Fibroblast of lung (primary cell): ENCODE measurements at places on chromosomes 11 and 22.

GRCh38 chr11:7436657-7437056 is 48.6 kb upstream of the OLFML1 start:
- DNase-seq, result no peak

DNA sequence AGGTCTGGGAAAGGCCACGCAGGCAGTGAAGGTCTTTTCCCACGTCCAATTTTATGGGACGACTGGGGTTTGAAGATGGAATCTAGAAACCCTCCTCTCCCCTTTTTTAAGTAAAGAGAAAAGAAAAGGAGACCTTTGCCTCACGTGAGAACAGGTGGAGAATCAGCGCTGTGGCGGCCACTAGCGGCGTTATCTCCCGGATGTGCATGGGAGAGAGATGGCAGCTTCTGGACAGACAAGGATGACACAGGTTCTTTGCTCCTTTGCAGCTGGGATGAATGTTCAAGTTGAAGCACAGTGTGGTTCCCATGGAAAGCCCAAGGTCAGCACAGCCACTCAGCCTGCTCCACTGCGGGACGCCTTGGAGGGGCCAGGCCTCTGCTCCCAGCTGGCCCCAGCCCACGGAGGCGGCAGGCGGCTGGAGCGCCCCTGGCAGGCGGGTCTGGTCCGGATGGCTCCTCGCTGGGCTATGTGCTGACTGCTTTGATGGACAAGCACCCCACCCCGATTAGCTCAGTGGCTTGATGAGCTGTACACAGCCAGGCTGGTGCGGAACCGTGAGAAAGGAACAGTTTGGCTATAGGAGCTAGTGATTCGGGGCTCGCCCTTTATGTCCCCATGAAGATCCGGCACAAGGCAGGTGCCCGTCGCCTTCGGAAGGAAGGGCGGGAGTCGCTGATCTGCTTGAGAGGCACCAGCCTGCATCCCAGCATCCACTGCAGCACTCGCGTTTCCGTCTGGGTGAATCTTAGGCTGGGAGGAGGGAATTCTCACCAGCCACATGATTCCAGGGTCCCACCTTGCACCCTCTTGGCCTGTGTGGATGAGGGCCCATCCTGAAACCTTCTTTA is 14.5 kb upstream of the BID start:
- no peak for DNase-seq

DNA sequence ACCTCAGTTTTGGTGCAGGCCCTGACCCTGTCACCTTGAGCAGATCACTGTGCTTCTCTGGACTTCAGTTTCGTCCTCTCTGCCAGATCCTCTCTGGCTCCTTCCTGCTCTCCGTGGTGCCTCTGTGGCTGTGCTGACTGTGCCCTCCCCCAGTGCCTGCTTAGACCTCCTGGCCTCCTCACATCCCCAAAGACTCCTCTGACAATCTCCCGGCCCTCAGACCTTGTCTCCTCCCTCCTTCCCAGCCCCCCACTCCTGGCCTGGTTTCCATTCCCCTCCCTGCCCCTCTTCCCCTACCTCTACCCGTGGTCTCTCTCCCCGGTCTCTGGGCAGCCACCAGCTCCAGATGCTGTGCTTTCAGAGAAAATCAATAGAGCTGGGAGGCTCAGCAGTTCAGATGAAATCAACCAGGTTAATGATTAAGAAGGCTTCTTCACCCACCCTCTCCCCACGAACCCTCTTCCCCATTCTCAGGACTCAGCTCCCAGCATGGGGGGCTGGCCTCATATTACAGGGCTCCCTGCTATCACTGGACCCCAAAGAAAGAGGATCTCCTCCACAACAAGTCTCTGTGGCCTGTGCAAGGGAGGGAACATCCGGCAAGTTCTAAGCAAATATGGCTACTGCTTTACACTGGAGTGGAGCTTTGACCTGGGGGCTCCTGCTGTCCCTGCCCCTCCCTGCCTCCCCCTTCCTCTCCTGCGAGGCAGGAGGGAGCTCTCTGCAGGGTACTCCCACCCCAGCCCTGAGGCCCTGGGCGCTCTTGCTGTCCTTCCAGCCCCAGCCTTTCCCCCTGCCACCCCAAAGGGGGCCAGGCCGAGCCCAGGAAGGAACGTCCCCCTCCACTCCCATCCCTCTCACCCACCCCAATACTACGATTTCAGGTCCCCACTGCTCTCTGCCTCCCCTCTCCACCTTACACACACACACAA is 8.5 kb downstream of the BACE1-AS start:
- DNase-seq, result no peak

DNA sequence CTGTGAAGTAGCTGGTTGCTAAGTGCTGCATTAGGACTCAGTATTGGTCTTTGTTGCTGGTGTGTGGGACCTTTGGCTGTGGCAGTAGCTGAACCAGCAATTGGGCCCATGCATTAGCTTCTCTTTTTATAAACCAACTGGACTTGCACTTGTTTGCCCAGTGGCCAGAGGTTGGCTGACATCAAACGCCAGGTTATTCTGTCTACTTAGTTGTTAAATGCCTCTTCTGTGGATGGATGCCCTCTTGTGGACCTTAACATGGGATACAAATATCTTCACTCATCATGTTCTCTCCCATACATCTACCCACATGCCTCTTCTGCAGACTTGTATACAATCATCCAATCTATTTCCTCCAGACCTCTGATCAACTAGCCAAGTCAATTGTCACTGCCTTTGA is 26.4 kb upstream of the ARHGAP20 start:
- DNase-seq, result no peak

- no peak for DNase-seq
These were observed 331.1 kb upstream of the NARS2 start for GRCh38 chr11:78905756-78906155.

DNA sequence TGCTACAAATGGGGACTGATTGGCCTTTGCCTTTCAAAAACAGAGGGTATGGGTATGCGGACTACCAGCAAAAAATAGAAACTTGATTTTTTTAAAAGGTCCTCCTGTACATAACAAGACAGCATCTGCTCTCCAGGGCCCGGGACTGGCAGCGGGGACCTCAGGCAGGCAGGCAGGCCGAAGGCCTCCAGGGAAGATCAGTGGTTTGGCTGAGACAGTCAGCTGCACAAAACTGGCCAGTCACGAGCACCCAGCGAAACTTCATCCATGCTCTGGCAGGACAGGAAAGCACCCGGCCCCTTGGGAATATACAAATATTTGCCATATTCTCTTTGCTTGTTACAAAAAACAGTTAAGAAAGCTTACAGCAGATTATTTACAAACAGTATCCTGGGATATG is 11.0 kb downstream of the RPL27A start:
- DNase-seq, result no peak

DNA sequence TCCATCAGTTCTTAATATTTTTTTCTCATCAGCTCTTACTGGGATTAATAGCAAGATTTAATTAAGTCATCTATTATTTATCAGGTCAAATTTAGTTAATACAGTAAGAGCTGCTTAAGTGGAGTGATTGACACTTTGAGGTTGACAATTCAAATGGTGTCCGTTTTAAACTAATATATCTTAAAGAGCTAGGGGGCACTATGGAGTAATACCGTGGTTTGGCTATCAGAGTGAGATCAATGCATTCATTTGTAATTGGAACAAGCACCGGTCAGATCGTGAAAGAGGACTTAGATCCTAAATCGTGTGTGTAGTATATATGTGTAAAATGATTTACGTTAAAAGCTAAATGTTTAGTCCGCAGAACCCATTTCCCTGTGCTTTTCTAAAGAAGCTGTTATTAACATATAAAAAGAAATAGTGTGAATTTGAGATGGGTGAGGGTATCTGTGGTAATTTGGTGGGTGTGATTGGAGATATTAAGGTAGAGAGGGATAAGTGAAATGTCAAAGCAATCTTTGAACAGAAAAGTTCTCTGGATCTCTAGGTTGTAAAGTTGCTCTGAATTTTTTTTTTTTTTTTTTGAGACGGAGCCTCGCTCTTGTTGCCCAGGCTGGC is 2.3 kb downstream of the SIK2 start:
- DNase-seq, result peak; percentile 67

- DNase-seq, result peak; percentile 48
These were observed 915 bp downstream of the FEZ1 start for GRCh38 chr11:125494974-125495725.

- DNase-seq, result no peak
These were observed 66.3 kb downstream of the CABIN1 start for GRCh38 chr22:24077416-24077815.

- DNase-seq, result no peak
These were observed 19.6 kb downstream of the MACROD1 start for GRCh38 chr11:64146036-64146955.

GRCh38 chr11:10709299-10710086 is 15.9 kb upstream of the IRAG1 start:
- DNase-seq, result no peak

DNA sequence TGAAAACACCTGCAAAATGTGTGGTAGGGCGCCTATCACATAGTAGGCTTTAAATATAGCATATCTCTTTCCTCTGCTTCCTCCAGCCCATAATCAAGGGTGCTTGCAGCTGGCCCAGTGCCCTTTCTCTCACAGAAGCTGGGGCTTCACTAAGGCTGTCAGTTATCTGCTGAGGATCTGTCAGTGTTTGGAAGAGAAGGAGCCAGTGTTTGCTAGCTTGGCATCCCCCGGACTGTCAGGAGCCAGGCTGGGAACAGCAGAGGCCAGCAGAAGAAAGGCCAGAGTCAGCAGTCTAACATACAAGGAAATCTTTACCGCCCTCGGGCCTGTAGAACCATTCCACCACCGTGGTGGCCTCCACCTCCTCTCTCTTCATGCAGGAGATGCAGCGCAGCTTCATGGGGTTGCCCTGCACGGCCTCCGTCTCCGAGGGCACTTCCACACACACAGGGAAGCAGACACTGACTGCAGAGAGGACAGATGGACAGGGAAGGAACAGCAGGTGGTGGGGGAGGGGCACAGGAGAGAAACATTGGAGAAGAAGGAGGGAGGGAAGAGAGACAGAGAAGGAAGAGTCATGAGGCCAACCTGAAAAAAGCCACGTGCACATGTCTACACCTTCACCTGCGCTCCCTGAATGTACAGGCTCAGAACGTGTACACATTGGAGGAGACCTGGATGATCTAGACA is 9.0 kb downstream of the SCN3B start:
- no peak for DNase-seq

- no peak for DNase-seq
These were observed 178.6 kb downstream of the DSCAML1 start for GRCh38 chr11:117618302-117618981.

DNA sequence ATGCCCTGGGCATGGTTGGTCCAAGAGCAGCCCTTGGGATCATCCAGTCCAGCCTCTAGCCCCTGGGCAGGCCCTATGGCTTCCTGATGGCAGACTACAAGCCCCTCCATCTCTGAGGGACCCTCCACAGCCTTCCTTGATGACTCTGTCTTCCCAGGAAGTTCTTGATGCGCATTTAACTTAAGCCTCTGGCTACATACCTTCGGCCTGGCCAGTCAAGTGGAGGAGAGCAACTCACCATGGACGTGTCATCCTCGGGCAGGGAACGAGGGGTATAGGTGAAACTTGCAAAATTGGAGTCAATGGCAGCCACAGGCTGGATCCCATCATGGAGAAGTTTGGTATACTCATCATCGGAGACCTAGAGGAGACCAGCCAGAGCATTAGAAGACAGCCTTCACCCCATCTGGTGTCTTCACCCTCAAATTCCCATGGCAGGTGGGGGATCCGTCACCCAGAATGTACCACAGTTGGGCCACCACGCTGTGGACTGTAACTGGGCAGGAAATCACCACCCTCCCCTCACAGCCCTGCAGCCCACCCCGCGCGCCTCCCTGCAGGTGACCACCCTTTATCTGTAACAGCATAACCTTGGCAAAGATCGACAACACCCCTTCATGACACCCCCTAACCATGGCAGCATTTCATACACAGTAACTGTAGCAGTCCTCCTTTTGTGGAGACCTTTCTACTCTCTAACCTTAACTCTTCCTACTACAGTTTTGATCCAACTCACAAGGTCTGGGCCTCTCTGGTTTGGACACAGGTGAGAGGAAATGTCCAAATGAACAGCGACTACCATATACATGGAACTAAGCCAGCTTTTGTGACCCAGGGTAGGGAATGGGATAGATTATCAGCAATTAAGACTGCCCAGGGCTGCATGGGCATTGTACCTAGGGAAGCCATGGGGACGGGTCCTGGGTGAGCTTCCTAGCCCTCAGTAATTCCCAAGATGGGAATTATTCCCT is 91.7 kb downstream of the PDE2A start:
- DNase-seq, result no peak

GRCh38 chr11:1669546-1670218 is 27.3 kb upstream of the KRTAP5-6 start:
- DNase-seq, result no peak

- no peak for DNase-seq
These were observed 669 bp upstream of the TIGD3 start for GRCh38 chr11:65353900-65354264.

DNA sequence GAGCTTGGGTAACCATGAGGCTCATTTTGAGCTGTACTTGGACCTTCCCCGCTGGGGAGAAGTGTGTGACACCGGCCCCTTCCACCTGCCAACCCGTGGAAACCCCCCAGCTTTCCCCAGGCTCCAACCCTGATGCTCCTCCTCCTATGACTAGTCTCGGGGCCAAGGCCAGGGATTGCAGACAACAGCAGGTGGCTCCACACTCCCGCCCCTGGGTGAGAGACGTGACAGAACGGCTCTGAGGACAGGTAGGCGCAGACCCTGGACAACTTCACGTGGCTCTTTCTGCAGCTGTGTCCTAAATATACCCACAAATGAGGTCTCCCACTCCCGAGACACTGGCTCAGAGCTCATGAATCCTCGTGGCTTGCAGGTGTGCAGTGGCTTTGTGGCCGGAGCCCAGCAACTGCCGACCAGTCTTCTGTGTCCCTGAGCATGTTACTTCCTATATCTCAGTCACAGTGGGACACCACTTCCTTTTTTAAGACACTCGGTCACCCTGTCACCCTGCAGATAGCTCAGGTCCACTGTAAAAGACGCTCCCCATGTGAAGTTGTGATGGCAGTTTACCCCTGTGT is 55.2 kb downstream of the NECTIN1 start:
- DNase-seq, result no peak

DNA sequence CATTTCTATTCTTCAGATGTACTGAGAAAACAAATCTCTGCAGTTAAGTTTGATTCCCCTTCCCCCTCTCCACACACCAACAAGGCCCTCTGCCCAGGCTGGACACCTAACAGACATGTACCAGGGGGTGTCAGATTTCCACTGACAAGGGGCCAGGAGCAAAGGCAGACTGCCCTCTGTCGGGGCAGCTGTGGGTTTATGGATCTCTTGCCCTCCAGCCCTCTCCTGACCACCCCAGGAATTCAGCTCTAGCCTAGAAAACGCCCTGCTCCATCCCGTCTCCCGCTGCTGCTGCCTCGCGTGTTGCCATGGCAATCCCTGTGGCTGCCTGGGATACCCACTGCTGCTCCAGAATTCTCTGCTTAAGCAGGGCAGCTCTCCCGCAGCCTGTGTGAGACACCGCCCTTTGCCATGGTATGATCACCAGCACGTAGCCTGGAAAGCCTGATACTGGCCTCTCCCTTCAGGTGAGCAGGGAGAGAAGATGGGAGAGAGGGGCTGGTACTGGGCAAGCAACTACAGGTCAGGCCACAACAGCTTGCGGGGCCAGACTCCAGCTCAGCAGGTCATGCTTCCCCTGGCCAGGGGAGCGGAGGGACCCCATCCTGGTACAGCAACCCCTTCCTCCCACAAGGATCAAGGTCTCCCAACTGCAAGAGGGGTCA is 41.6 kb downstream of the BUD13 start:
- peak; percentile 35 for DNase-seq
